CD4-positive, alpha-beta T cell treated with Interferon gamma for 1 hour (primary cell): ENCODE measurements at places on chromosomes 1 and 21.

DNA sequence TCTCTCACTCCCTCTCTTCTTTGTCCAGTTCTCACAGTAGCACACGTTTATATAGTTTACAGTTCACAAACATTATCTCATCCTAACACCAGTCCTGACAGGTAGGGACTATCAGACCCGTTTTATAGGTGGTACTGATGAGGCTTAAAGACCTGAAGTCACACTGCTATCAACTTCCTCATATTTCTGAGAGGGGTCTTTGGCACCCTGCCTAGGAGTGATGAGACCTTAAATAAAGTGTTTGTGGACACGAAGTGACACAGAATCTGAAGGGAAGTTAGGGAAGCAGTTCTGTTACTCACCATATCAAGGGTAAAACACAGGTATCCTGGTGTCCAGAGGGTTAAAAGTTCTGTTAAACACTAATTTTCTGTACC is 590 bp upstream of the TACSTD2 start:
- no peak for DNase-seq

GRCh38 chr1:218656301-218657037 is 311.3 kb downstream of the TGFB2 start:
- no peak for DNase-seq

GRCh38 chr1:18149027-18149641 is 41.5 kb downstream of the IGSF21 start:
- no peak for DNase-seq

DNA sequence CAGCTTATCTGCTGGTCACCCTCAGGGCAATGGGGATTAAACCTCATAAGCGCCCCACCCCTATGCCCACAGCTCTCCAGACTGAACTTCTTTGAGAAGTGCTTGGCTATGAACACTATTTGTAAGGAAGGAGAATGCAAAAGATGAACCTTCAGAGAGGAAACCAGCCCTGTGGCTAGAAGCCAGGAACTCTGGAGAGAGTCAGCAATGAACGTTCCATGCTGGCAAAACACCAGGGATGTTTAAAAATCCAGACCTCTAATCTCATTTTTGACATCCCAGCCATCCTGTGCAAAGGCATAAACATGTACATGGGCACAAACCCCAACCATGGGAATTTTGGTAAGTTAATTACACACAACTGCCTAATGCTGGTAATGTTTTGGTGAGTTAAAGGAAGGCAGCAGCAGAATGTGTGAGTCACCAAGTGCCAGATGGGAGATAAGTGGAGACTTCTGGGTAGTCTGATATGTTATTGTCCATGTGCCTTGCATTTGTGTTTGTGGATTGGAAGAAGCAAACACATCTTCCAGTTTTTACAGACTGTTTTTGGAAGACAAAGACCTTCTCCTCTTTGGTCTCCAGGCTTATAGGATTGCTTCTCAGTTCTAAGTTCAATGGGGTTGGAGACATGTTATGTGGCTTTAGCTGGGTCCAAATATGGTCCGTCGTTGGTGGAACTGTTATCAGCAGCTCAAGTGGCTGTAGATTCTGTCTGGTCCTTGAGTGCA is 174.1 kb upstream of the ETV3 start:
- DNase-seq, result no peak

- no peak for DNase-seq
These were observed 45.9 kb downstream of the SAMD13 start for GRCh38 chr1:84347271-84347931.

DNA sequence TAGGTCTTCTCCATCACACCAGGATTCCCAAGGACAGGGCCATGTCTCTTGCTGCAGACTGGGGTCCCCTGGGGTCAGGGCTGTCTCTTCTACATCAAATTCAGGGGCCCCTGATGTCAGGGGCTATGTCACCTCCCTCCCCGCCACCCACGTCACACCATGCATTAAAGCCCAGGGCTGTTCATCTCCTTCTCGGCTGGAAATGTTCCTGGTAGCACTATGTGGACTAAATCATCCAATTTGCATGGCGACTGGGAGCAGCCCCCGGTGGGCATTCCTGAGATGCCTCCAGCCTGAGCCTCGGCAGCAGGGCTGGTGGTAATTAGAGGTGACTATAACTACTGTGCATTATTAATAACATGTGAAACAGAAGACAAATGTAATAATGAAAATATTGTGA is 151.7 kb upstream of the HMGB4 start:
- DNase-seq, result no peak
